ENCODE measurements at places on chromosomes 2 and 18.

- DNase-seq: no peak
These were observed 9.8 kb downstream of the MALL start for GRCh38 chr2:110105608-110106467.

DNA sequence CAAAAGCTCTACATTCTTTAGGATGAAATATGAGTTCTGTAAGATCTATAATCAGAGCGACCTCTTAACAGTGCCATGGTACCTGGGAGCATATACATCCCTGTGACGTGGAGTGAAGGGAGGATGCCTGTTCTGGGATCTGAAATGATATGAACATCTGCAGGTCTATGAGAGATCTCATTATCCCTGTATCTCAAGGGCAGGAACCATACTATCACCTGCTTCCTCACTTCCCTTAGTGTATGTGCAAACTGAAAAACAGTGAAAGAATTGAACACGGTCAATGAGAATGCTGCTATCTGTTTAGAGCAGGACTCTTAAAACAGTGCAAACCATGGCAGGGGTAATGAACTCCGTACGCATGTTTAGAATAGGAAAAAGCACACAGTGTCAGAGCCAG, 364.0 kb downstream of the LPIN1 start:
- DNase-seq: no peak

- no peak for DNase-seq
These were observed 91.4 kb upstream of the ASAP2 start for GRCh38 chr2:9115229-9115628.

DNA sequence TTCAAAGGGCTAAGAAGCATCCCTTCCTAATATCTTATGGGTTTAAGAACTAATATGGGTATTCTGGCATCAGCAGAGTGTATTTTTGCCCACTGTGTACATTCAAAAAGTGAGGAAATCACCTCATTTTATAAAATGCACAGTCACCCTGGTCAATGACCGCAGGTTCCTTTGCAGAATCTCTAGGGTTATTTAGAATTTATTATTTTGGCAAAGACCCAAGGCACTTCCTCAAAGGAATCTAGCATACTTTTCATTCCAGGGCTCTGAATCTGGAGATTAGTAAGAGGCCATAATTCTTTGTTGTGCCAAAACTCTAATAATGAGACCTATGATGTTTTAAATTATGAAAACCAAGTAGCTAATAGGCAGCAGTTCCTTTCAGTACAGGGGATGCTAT, 27.2 kb upstream of the CDH2 start:
- no peak for DNase-seq

- no peak for DNase-seq
These were observed 209.9 kb upstream of the TRIB2 start for GRCh38 chr2:12506846-12507245.

- no peak for DNase-seq
These were observed 102.1 kb downstream of the LRP2 start for GRCh38 chr2:169260246-169260645.

GRCh38 chr2:216714376-216714775, 19.0 kb upstream of the IGFBP5 start:
- no peak for DNase-seq

DNA sequence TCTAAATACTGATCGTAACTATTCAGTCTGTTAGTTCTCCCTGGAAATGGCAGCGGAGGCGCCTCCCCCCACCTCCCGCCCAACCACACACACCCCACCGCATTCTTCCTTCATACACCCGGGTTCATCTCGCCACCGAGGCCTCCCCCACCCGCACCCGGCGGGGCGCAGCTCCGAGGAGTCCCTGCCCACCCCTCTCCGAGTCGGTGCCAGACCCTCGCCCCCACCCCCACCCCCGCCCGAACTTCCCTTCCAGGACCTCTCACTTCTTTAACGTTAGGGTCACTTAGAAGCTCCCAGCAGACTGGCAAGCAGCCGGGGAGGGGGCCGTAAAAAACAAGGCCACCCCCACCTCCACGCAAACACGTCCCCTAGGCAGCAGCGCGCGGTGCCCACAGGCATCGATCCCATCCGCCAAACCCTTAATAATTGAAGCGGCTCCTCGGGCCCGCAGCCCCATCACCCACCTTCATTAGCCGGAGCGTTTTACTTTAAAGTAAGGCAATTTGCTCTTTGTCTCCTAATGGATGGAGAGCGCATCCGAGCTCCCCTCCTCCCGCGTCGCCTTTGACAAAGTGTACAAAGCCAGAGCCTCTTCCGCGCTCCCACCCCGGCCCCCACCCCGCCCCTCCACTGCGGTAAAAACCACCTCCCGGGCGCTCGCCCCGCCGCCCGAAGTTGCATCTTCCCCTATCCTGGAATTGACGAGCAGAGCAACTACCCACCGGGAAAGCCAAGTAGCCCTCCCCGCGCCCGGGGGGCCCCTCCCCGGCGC, 624 bp downstream of the ZNF516 start:
- no peak for DNase-seq

DNA sequence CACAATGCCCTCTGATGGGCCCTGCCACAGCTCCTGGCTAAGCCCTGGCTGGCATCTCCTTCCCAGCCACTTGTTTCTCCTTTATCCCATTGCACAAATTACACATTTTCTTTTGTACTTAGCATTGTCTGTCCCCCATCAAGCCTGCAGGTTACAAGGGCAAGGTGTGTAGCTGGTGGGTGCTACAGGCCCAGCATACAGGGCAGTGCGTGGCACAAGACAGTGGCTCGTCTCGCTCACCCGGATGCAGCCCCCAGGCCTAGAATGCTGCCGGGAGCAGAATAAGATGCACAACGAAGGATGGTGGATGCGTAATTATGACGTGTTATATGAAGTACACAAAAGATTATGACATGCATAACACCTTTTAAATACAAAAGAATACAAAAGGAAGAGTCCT, 87.6 kb downstream of the EIPR1 start:
- DNase-seq: no peak

GRCh38 chr2:182117196-182117595, 131.5 kb downstream of the PPP1R1C start:
- no peak for DNase-seq

DNA sequence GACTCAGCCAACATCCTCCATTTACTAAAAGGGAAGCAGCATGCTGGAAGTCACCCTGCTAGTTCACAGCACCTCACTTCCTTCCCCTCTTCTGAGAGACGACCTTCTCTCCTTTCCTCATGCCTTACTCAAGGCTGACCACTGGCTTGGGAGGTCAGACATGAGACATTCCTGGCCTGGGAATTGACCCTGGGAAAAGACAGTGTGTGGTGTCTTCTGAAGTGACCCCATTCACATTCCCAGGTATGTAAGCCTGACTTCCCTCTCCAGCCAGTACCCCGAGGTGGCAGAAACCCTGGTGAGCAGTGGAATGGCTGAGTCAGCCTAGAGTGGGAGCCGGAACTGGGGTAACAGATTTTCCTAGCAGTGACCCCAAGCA, 92.4 kb downstream of the PLB1 start:
- DNase-seq: no peak

DNA sequence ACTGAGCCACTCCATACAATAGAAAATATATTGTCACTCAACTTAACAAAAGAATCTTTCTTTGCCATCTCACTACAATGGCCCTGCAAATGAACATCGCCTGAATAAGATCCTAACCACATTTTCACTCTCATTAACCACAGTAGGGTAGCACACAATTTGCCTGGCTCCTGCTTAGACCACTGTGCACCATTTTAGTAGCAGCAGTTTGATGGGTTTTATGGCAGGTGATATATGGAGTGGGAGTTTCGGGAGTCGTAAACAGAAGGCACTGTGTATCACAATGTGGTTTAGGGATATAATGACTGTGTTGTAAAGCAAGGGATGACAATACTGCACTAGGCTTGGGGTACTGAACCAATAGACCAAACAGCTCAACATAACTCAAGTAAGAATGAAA, 617.4 kb downstream of the BCL11A start:
- DNase-seq: no peak
